HTR-8/SVneo (cell line): ENCODE measurements at places on chromosomes 6 and 20.

DNA sequence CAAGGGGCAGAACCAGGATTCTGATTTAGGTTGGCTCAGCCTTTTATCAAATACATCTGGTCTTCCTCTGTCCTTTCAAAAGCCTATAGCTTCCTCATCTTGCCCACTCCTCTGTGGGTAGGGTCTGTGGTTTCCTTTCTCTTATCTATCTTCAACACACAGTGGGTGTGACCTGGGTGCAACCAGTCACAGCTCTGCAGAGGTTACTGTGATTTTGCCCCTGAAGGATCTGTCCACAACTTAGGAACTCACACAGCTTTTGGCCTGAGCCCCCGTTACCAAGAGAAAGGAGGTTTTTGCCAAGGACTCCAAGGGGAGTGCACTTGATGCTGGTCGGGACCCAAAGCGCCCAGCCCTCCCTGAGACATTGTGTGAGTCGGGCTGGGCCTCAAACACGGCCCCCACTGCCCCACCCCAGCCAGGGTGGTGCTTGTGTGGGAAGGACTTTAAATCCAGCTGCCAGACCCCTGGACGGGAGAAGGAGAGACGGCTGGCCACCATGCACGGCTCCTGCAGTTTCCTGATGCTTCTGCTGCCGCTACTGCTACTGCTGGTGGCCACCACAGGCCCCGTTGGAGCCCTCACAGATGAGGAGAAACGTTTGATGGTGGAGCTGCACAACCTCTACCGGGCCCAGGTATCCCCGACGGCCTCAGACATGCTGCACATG is at the start of gene PI16:
TSS of gene PI16 (plus strand) at position 477 of the 670 bp plus-strand sequence. CDS start at position 500, 23 bp downstream.
- DNase-seq, result no peak

- DNase-seq, result no peak
These were observed 6.1 kb upstream of the PM20D2 start for GRCh38 chr6:89139509-89140346.

- no peak for DNase-seq
These were observed 1.2 kb upstream of the COL19A1 start for GRCh38 chr6:69865126-69865525.

DNA sequence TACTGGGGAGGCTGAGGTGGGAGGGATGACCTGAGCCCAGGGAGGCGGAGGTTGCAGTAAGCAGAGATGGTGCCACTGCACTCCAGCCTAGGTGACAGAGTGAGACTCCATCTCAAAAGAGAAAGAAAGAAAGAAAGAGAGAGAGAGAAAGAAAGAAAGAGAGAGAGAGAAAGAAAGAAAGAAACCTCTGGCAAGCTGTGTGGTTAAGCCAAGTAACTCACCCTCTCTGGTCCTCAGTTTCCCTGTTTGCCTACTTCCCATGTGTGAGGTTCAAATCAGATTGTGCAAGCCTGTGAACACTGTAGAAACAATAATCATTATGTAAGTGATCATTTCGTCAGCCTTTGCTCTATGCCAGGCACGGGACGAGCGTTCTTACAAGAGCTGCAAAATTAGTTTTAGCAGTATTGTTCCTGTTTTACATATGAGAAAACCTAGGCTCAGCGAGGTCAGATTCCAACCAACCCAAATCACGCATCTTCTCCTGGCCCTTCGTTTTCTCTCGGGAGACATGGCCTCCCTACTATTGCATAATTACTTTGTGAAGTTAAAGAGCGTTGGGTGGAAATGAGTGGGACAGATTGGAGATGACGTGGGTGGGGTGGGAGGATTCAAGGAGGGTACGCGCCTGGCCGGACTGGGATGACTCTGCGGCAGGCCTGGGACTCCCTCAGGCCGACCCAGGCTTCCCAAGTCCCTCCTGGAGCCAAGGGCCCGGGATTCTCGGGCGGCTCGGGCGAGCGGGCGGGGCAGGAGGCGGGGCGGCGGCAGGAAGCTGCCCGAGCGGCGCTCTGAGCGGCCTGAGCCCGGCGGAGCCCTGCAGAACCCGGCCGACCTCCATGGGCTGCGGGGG is at the start of gene SNX21:
TSS of gene SNX21 (plus strand) at position 770 of the 853 bp plus-strand sequence. CDS start 121 bp downstream, outside the sequence.
- peak; percentile 98 for DNase-seq

GRCh38 chr6:19342616-19343015 is 494.6 kb upstream of the ID4 start:
- DNase-seq, result no peak

DNA sequence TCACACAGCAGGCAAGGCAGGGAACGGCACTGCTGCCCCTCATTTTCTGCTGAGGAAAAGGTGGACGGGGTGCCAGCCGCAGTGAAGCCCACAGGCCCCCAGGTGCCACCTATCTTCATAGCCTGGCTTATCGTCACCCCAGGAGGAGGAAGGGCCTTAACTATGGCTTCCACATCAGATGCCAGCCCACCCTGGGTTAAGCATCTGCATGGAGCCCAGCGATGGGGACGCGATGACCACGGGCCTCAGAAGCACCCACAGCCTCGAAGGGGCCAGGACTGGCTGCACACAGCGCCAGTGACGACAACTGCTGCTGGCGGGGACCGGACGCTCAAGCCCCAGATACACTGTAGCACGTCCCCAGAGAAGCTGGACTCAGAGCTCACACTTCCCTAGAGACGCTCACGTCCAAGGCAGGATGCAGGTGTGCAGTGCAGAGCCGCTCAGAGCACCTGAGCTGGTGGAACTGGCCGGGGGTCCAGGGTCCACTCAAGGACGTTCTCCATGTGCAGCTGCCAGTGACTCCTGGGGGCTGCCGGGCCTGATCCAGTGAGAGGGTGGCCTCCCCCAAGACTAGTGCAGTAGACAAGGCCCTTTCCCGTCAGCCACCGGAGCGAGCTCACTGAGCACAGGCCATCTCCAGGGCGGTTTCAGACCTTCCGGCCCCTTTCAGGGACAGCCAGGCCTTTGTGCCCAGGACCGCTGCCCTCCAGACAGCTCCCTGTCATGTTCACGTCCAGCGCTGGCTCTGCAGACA is 83.0 kb downstream of the YTHDF1 start:
- no peak for DNase-seq

- DNase-seq, result no peak
These were observed 47.4 kb upstream of the PAK5 start for GRCh38 chr20:9886227-9886626.

DNA sequence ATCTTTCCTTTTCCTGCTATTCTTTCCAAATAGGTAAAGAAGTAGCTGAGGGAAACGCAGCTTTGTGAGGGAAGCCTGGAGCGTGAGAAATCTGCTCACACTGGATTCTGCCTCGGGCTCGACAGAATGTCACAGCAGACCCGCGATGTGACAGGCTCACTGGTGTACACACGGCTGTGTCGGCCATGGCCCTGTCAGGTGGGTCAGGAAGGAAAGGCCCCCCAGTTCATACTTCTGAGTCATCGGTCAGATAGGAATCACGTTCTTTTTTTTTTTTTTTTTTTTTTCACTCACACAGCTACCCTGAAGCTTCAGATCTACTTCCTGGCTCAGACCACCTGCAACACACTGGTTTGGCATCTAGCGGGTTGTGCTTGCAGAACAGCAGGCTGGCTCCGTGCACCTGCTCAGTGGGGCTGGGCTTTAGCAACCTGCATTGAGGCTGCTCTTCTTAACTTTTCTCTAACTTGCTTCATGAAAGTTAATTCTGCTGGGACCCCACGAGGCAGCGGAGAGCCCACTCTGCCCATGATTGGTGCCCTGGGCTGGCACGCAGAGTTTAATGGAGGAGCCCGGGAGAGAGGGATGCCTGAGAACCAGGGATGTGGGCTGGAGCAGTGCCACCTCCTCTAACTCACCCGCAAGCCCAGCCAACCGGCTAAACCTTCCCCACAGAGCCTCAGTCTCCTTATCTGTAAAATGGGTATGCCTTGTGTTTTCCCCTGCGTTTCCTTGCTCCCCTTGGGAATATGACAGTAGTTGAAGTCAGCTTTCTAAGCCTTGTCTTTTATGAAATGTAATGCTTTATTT is 61.5 kb upstream of the FNDC1 start:
- DNase-seq, result no peak

GRCh38 chr20:44747166-44748004 is 1.7 kb downstream of the KCNK15 start:
- DNase-seq, result peak; percentile 97

DNA sequence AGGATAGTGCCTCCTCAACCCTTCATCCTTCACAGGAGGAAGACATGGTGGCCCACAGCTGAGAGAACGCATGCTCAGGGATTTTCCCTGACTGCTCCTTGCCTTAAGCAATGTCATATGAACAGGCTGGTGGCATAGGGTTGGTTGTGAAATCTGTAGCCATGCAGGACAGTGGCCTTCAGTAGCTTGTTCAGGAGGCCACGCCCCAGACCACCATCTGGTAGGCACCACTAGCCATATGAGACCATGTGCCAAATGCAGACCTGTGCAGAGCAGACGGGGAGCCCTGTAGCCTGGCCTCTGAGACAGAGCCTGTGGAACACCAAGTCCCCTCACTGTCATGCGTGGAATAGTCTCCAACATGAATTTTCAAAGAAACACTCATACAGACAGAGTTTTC is 76.5 kb downstream of the ADTRP start:
- DNase-seq, result no peak

DNA sequence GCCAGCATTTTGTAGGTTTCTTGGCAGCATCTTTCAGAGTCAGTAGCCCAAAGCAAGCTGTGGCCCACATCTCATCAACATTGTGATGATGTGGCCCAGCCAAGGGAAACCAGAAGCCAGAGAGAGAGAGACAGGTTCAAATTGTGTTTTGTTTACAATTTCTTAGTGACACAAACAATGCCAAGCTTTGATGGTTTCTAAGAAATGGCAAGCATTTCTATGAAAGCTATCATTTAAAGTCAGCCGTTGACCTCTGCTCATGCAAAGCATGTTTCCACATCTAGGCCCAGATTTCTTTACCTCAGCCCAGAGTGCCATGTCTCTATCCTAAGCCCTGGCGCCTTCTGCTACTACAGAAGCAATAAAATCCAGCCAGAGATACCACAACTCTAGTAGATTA is 32.9 kb downstream of the GCM1 start:
- DNase-seq, result no peak

- no peak for DNase-seq
These were observed 54.7 kb downstream of the LRFN2 start for GRCh38 chr6:40532349-40533000.

DNA sequence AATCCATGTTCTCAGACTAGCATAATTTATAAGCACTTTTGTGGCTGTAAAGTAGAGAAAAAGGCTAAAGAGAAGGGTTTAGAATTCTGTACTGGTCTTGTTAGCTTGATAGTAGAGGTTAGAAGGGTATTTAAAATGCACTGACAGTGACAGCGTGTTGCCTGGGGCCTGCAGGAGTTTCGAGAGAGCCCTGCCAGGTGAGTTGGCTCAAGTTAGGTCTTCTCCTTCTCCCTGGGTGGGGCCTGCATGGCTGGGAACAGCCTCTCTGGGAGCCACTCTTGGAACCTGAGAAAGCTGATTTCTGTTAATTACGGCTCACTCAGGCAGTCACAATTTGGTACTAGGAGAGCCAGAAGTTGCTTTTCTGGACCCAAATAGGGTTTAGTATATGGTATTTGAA is 103.7 kb downstream of the ARID1B start:
- no peak for DNase-seq

GRCh38 chr20:63682384-63683139 is 13.9 kb upstream of the TNFRSF6B start:
- peak; percentile 100 for DNase-seq

GRCh38 chr6:40807484-40807883 is 220.3 kb upstream of the LRFN2 start:
- no peak for DNase-seq
